ENCODE measurements at places on chromosomes 6 and 20. TPM values are rescaled to one million over a fixed set of nuclear protein-coding genes. Genes with fewer than 3 reads are reported as not detected.

DNA sequence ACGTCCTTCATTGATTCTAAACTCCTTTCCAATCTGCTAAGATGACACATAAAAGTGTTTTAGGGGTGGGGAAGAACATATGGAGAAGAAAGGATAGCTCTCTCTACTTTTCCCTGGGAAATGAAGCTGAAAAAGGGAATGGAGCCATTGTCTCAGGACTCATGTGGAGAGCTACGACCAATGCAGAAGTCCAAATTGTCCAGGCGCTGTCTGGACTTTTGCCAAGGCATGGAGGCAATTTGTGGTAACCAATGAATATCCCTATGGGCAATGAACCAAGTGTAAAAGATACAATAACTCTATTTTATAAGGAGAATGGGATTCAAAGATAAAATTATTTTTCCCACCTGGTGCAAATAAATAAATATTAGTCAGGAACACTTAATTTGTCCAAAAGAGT is 16.1 kb downstream of the FBXL4 start:
- DNase-seq, result no peak

DNA sequence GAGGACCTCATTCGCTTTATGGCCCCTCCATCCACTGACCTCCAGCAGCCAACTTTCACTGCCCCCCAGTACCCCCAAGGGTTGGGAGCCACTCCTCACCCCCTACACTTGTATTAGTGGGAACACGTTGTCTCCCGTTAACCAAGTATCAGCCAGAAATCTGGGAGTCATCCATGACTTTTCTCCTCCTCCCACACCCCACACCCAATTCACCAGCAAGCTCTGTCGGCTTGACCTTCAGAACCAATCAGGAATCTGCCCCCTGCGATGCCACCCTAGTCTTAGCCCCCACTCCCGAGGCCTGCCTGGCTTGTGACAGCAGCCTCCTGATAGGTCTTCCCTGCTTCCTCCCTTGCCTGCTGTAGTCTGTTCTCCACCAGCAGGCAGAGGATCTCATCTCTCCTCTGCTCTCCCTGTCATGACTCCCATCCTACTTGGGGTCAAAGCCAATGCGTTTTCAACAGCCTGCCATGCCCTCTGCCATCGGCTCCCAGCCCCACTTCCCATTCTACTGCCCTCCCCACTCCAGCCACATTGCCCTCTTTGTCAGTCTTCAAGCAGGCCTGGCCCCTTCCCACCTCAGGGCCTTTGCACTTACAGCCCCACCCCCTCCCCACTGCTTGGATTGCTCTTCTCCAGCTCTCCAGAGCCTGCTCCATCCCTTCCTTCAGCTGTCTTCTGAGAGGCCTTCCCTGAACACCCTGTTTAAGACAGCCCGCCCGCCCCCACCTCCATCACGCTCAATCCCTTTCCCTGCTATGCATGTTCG is 19.4 kb downstream of the MDGA1 start:
- DNase-seq, result no peak

DNA sequence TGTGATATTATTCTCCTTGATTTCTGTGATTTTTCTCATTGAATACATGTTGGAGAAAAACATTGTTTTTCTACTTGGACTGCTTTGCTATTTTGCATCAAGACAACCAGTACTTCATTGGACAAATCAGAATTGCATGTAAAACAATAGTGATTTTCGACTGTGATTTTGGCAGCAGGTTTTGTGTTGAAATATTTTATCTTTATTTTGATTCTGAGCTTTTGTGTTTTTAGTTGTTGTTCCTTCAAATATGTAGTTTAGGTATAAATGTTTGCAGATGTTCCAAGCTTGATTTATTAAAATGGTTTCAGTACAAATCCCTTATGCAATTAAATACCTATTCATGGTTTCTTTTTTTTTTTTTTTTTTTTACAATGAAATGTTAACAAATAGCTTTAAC is 754.1 kb downstream of the DOK5 start:
- no peak for DNase-seq

DNA sequence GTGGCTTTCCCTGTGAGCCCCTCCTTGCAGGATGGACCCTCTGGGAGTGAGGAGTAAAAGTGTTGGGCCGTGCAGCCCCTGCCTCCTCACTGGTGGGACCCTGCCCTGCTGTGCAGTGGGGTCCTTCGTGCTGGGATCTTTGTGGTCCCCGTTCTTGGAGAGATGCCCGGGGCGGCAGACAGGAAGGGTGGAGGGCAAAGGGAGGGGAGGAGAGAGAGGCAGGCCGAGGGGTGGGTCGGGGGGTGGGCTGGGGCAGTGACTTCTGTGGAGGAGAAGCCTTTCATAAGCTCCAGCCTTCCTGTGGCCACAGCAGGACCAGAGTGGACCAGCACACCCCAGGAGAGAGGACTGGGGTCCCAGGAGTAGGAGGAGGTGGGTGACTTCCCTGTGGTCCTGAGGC is at the start of gene COL20A1:
Gene COL20A1, plus strand, starts transcription at position 283 of the 400 bp plus-strand sequence. CDS start 1,922 bp downstream, outside the sequence.
- no peak for DNase-seq

DNA sequence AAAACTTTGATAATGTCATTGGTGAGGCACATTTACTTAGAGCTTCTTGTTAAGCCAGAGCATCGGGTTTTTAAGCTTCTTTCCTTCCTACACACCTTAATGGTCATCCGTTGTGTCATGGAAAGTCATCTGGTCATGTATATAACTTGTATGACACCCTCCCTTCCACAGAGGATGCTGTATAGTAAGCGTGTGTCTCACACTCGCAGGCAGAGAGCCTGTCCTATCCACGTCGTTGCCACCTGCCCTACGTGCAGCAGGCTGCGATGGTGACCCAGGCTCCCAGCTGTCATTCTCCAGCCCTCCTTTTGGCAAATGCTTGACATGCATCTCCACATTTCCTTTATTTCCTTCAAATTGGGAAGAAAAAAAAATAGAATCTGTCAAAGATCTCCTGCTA is 85.6 kb downstream of the MYB start:
- DNase-seq, result no peak

DNA sequence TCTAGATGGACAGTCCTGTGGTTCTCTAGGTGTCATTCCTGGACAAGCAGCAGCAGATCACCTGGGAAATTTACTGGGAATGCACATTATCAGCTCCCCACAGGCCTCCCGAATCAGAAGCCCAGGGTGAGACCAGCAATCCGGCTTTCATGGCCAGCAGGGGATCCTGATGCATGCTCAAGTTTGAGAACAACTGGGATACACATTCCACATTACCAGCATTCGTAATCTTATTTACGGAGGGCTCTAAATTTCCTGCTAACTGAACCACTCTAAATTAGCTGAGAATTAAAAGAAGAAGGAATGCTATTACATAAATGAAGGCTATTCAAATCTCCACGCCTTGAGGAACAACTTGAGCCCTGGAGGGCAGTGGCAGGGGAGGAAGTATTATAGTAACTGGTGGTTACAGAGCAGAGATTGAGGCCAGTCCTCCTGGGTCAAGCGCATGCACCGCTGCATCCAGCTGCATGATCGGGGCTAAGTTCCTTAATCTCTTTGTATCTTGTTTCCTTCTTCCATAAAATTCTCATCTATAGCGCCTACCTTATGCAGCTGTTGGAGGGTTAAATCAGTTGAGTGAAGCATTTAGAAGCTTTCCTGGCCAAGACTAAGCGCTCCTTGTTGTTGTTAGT is 403.7 kb downstream of the CDH26 start:
- DNase-seq, result no peak

GRCh38 chr6:7267466-7268091 is 45.4 kb downstream of the SSR1 start:
- peak; percentile 88 for DNase-seq

DNA sequence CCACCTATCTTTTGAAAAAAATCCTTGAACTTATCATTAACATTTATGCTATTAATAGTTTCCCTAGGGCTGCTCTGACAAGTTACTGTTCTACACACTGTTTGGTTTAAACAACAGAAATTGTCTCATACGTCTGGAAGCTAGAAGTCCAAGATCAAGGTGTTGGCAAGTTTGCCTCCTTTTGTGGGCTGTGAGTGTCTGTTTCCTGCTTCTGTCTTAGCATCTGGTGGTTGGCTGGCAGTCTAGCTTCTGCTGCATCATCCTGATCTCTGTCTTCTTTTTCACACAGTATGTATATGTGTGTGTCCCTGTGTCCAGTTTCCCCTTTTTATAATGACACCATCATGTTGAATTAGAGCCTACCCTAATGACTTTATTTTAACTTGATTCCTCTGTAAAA is 154.8 kb downstream of the RPS12 start:
- no peak for DNase-seq

- DNase-seq, result no peak
Observed at GRCh38 chr6:68876792-68877493, 241.9 kb downstream of the ADGRB3 start.

TBX18 gene
- 0.44 TPM for total RNA-seq

All from right lobe of liver (tissue), 6 donors.